ENCODE measurements at places on chromosomes 2 and 18. TPM values are rescaled to one million over a fixed set of nuclear protein-coding genes. Genes with fewer than 3 reads are reported as not detected.

Gene HOXD1
- total RNA-seq = 1.3 TPM

- DNase-seq = no peak
Observed at GRCh38 chr2:151575338-151575737, 158.9 kb downstream of the NEB start.

DNA sequence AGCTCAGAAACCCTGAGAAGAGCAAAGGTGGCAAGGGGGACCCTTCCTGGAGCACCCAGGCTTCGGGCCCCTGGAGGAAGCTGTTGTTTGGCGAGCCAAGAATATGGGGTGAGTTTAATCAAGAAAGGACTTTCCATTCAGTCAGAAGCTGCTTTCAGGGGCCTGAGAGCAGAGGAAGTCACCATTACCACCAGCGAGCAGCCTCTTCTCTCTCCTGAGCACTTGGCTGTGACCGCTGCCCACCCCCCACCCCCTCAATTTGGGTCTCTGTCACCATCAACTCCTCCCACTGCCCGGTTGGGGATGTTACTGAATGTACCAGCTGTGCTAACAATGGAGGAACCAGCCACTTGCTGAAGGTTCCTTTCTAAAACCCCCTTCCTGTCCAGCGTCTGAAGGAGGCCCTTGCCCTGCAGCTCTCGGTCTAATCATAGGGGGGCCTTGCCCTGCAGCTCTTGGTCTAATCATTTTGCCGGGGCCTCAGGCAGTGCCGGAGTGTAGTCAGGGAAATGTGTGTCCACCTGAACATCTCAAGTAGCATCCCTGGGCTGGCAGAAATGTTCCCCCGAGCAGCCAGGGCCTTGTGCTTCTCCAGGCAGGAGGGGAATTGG lies 943 bp downstream of the INPP5D start:
- no peak for DNase-seq

DNA sequence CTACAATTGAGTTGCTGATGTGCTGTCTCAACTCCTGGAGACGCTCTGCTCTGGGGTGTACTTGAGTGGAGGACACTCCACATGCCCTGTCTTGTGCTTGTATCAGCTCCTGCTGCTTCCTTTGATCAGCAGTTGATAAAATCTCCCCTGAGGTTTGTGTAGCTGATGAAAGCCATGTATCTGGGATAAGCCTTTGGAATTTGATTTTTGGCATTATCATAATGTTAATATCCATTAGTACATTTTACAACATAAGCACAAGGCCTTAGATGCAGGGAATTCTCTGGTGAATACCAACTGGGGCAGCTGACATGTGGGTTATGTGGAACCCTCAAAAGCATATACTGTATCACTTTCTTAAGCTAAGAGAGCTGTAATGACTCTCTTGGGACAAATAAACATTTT lies 222.7 kb upstream of the ITGA4 start:
- DNase-seq = no peak

GRCh38 chr2:25341011-25341727 lies 556 bp downstream of the DNMT3A start:
- DNase-seq = no peak

DNA sequence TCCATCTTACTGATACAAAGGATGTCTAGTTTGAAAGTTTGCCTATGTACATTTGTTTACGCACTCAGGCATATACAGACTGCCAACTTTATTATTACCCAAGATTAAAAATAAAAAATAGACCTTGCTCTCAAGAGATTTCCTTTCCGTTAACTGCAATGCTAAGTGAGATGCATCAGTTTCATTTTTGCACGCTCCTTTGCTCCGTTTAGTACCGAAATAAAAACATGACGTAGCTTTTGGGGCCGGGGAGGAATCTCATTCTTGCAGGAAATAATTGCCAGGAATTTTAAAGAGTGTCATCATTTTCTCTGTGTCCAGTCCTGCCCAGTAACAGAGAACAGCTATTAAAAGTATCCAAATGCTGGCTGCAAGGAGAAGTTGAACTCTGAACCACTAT lies 169.5 kb downstream of the SLC8A1 start:
- DNase-seq = no peak

GRCh38 chr2:141697035-141697434 lies 433.8 kb downstream of the LRP1B start:
- DNase-seq = no peak
